Suppressor macrophage treated with lipopolysaccharide for 4 hours (primary cell): ENCODE measurements at places on chromosomes 13 and 19.

- no peak for DNase-seq
Measured at GRCh38 chr13:79297128-79297527, 108.9 kb downstream of the RBM26 start.

DNA sequence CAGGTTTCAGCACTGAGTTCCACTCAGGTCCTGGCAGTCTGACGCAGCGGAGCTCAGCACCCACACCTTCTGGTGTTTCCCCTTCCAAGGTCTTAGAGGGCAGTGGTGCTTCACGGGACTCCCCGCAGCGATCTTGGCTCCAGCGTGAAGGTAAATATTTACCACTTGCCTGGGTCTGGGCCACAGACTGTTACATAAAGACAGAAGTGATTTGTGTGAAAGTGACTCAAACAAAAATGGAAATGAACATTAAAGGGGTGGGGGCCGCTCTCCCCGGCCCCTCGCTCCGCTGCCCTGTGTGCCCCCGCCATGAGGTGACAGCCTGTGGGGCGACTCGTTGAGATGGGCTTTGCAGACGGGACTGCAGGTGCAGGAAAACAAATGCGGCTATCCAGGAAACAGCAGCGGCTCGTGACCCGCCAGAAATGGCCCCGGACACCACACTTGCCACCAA, 55.0 kb downstream of the GGACT start:
- no peak for DNase-seq

DNA sequence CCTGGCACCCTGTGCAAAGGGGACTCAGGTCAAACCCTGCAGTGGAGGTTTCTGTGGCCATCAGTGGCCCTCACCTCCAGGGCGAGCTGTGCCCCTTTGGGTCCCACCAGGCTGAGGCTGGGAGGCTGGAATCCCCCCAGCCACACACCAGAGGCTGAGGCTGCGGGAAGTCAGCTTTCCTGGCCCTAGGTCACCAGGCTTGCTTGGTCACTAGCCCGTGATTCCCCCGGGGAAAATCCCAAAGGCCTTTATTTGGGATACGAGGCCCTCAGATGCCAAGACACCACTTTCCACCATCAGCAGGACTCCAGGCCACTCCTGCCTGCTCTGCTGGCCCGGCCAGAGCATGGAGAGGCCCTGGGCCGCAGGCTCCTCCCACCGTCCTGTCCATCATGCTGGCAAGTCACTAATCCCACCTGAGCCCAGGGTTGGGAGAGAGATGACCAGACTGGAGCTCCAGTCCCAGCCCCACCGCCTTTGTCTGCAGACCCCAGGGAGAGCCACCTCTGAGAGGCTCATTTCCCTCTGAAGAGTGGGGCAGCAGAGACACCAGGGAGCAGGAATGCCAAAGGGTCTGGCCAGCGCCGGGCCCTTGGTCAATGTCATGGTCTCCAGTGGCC, 4.7 kb downstream of the NKPD1 start:
- no peak for DNase-seq

DNA sequence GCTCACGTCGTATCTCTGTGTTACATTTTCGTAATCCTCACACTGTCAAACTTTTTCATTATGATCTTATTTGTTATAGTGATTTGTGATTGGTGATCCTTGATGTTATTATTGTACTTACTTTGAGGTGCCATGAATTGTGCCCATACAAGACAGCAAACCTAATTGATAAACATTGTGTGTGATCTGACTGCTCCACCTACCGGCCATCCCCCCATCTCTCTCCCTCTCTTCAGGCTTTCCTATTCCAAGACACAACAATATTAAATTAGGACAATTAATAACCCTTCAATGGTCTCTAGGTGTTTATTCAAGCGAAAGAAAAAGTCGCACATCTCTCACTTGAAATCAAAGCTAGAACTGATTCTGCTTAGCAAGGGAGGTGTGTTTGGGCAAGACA, 349.3 kb downstream of the RBM26 start:
- DNase-seq, result no peak

GRCh38 chr19:30350692-30351663, 21.2 kb upstream of the ZNF536 start:
- DNase-seq, result no peak

- DNase-seq, result no peak
Measured at GRCh38 chr19:43607238-43608205, 4.4 kb upstream of the SRRM5 start.

DNA sequence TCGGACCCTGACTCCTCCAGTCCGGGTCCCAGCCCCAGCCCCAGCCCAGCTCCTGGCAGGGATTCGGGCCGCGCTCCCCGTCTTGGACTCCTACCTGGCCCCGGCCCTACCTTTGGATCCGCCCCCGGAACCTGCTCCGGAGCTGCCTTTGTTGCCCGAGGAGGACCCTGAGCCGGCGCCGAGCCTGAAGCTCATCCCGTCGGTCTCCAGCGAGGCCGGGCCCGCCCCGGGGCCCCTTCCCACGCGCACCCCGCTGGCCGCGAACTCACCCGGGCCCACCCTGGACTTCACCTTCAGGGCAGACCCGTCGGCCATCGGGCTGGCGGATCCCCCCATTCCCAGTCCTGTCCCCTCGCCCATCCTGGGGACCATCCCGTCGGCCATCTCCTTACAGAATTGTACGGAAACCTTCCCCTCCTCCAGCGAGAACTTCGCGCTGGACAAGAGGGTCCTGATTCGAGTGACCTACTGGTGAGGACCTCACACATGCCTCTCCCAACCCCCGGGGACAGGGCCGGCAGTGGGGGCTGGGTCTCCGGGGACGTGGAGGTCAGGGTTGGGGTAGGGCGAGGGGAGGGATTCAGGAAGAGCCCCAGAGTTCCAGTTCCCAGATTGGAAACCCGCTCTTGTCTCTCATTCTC, 732 bp downstream of the SELENOV start:
- DNase-seq, result no peak

- no peak for DNase-seq
Measured at GRCh38 chr13:106496072-106496997, 39.1 kb downstream of the EFNB2 start.

DNA sequence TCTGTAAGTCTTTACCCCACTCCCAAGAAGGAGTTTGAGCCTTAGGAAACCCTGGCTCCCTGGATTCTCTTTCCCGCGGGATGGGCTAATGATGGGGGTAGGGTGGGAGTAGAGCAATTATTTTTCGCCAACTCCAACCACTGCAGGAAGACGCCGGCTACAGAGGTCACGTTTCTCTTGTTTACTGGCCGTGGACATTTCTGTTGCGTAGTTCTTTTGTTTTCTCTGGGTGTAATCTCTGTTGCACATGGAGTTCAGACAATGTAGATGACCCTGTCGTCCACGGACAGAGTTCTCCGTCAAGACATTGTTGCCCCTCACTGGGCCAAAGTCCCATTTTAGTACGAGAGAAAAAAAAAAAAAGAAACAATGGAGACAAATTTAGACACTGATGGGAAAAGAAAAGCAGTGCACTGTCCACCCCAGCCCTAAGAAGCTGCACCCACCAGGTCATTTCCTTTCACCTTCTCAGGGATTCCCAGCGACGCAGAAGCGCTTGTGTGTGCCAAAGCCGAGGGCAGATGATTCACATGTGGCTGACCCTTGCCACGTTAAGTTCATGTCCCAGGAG, 133.9 kb upstream of the ARGLU1 start:
- DNase-seq, result no peak

GRCh38 chr13:93262729-93263345, 36.2 kb downstream of the GPC6 start:
- no peak for DNase-seq

GRCh38 chr13:101979825-101980224, 422.0 kb downstream of the FGF14 start:
- no peak for DNase-seq

- no peak for DNase-seq
Measured at GRCh38 chr13:111949311-111949710, 117.6 kb upstream of the SOX1 start.

DNA sequence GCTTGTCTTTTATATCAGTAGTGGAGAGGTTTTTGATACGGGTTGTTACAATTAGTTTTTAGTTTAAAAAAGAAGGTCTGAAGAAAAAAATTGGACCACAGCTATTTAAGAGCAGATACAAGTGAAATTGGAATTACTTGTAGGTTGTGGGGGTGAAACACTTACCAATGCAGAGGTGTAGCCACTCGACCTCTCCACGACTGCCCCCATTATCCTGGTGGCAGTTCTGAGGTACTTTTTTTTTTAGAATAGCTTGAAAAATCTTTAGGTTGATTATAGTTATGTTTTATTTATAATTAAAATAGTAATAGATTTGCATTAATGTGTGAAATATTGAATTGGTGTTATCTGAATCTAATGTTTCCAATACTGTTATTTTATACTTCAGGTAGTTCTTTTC, 60.7 kb downstream of the PAN3 start:
- no peak for DNase-seq

GRCh38 chr13:50357586-50358118, 342.4 kb downstream of the KCNRG start:
- no peak for DNase-seq

GRCh38 chr19:1270854-1271527, 1.9 kb downstream of the CIRBP start:
- DNase-seq, result no peak

- DNase-seq, result peak; percentile 53
Measured at GRCh38 chr19:42420055-42420544, 7.1 kb downstream of the LIPE start.

- DNase-seq, result no peak
Measured at GRCh38 chr13:49980266-49980665, 16.6 kb upstream of the TRIM13 start.

- no peak for DNase-seq
Measured at GRCh38 chr19:32458500-32459123, 53.0 kb downstream of the DPY19L3 start.

- no peak for DNase-seq
Measured at GRCh38 chr13:23634897-23635296, 64.7 kb downstream of the TNFRSF19 start.

DNA sequence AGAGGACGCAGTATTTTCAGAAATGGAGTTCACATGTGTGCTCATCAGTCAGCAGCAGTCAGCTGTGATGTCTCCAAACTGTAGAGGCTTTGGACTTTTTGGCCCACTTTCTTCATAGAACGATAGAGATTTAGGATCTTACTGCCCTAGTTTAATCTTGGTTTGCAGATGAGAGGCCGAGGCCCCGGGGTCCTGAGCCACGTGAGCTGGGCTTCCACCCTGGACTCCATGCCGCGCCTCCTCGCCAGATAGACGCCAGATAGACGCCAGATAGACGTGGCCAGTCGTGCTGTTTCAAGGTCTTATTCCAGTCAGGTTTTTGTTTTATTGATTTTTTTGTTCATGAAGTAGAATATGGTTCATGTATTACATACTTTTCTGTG, 11.7 kb upstream of the MCF2L start:
- DNase-seq, result no peak

GRCh38 chr19:42497492-42498168, 30.7 kb downstream of the CEACAM1 start:
- peak; percentile 55 for DNase-seq

DNA sequence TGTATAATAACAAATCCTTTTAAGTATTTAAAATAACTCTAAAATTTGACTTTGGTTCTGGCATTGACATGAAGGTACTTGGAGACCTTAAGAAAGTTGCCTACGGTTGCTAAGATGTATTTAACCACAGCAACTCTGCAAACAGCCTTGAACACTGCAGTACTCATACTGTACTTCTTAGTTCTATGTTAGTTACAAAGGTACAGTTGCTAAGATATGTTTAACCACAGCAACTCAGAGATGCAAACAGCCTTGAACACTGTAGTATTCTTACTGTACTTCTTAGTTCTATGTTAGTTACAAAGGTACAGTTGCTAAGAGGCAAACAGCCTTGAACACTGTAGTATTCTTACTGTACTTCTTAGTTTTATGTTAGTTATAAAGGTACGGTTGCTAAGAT, 268.3 kb upstream of the MIR17HG start:
- no peak for DNase-seq

GRCh38 chr13:30253830-30254229, 53.5 kb downstream of the KATNAL1 start:
- DNase-seq, result no peak

DNA sequence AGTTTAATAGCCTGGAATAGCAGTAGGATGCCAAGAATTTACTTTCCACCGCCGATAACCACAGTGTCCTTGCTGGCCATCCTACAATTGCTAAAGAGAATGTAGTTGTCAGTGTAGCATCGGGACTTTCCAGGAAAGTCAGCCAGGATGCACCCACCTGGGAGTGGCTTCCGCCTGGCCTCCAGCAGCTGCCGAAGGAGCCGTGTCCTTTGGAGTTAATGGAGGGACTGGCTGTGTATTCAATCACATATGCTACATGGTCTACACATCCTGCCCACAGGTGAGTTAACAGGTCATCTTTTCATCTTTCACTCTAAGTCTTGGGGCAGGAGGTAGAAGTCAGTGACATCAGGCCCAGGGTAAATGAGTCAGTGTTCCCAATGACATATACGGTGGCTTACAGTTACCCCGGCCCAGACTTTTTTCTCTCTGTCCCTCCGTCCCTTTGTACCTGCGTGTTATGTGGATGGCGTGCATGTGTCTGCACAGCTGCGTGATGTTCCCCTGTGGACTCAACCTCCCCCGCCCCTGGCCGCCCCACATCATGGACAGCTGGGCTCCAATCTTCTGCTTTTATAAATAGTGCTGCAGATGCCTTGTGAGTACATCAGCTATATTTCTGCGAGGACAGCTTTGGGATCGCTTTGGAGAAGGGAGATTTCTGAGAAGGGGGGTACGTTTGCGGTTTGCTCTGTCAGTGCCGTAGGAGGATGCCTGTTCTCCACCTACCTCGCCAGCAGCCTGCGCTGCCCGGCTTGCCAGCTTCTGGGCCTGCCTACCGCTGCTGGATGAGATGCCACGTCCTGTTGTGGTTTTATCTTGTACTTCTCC, 63.1 kb downstream of the ATP11A start:
- no peak for DNase-seq

- peak; percentile 41 for DNase-seq
Measured at GRCh38 chr19:55452749-55453346, 8.6 kb downstream of the ISOC2 start.
